ENCODE measurements at places on chromosomes 6 and 20.

GRCh38 chr6:18016698-18017097, 29.3 kb upstream of the KIF13A start:
- no peak for DNase-seq

GRCh38 chr6:150078788-150079187, 9.9 kb upstream of the ULBP3 start:
- DNase-seq: no peak

GRCh38 chr6:71206089-71206488, 82.5 kb upstream of the OGFRL1 start:
- DNase-seq: no peak

DNA sequence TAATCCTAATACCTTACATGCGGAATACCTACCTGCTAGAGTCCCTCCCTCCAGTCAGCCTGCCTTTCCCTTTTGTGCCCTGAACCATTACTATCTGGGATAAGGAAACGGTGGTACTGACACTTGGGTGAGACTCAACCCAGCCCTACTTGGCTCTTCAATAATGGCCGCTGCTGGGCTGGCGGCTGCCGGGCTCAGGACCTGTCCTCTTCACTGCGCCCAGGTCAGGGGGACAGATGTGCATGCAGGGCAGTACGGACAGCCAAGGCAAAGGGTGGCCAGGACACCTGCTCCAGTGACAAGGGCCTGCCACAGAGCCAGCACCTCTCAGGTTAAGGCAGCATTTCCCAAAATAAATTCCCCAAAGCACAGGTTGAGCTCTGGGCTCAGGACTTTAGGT, 29.9 kb downstream of the UBE2V1 start:
- DNase-seq: no peak

DNA sequence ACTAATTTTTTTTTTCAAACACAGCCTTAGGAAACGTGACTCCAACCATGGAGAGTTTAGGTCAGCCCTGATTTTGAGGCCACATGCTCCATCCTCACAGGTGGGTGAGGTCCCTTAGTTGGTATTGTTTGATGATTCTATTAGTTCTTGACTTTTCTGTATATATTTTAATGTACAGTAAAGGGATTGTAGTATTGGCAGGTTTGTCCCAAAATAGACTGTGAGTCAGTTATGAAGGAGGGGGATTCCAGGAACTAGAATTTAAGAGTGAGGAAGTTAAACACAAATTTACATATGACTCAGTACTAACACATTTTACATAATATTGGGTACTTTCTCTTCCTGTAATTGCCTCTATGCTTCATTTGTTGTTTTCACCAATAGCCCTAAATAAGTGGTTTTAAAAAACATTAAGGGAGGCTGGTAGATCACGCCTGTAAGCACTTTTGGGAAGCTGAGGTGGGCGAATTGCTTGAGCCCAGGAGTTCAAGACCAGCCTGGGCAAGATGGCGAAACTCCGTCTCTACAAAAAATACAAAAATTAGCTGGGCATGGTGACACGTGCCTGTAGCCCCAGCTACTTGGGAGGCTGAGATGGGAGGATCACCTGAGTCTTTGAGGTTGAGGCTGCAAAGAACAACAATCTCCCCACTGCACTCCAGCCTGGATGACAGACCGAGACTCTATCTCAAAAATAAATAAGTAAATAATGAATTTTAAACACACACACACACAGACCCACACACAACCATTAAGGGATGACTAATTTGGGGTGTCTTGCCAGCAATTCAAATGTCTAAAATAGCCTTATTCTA, 81.8 kb downstream of the SGK1 start:
- DNase-seq: no peak

DNA sequence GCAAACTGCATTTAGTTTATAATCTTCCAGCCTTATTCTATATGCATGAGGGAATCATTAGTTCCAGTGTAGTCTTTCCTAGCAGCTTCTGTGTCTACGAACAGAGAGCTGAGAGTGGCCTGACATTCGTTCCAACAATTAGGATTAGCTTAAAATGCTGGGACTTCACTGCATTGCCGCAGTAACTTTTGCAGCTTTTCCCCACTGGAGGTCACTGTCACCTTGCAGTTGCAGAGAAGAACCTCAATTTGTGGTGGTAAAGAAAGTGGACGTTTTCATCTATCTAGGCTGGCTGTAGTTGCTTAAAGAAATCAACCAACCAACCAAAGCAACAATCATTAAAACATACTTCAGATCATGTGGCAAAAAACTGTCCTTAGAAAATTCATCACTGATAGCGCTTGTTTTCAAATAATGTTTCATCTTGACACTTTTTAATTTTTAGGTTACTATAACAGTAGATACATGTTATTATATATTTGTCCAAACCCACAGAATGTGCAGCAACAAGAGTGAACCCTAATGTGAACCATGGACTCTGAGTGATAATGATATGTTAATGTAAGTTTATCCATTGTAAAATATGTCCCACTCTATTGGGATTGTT, 12.2 kb downstream of the MYLK4 start:
- peak; percentile 26 for DNase-seq

DNA sequence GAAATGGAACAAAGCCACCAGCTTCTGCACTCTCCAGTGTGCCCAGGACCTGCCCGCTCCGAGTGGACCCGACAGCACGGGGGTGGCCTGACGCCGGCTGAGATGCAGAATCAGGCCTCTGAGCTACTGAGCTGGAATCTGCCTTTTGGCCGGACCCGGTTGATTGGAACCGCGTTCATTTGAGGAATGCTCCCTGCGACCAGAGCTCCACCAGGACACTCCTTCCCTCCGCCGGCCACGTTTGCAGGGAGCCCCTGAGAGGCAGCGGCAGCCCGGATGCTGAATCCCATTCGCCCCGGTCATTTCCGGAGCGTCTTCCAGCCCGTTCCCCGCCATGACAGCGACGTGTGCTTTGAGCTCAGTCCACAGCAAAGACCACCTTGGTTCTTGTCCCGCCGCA, 392.7 kb downstream of the THBS2 start:
- DNase-seq: no peak

DNA sequence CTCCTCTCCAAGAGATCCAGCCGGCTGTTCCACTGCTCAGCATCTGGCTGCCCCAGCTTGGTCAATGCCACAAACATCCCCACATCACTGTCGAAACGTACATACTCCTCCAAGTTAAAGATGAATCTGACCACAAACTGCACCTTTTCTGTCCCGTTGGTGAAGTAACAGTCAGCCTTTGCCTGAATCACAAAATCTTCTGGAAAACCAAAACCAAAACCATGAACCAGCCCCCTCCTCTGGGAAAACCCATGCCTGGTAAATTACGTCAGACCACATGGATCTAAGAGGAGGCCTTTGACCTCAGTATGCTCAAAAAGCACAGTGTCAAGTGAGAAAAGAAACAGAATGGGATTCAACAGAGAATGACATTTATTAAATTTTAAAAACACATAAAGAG, 1.7 kb downstream of the HLA-DOB start:
- no peak for DNase-seq

GRCh38 chr6:144586986-144587385, 301.9 kb downstream of the UTRN start:
- no peak for DNase-seq

DNA sequence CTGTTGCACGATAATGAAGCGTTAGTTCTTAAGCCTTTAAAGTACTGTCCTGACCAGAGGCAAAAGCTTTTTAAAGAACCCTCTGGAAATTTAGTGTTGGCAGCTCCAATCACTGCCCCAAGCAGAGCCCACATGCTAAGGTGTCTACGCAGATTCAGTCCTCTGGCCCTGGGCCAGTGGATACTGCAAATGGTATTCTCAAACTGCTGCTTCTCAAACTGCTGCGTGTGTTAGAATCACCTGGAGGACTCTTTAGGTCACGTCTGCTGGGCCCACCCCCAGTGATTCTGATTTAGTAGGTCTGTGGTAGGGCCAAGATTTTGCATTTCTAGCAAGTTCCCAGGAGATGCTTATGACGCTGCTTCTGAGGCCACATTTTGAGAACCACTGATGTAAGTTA, 96.0 kb upstream of the CCDC28A start:
- DNase-seq: no peak

GRCh38 chr6:123526128-123526527, 110.6 kb downstream of the TRDN start:
- no peak for DNase-seq

DNA sequence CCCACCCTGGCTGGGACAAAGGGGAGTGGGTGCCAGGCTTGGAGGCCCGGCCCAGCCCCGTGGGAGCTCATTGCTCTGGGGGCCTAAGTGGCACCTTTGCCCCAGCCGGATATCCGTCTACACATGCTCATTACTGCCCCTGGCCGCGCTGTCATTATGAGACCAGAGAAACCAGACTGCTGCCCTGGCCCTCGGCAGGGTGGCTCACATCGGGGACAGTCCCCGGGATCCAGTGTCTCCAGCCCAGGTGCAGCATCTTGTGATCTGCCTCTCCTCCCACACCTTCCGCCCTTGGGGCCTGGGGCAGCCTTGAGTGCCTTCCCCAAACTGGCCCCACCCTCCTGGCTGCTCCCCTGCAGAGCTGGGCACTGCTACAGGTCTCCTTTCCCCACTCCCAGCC, 4.9 kb downstream of the SRMS start:
- DNase-seq: peak; percentile 82
